IPS DF 19.7 (cell line): ENCODE measurements at places on chromosomes 7 and 10.

- no peak for DNase-seq
These were observed 1239.2 kb downstream of the REEP3 start for GRCh38 chr10:64760371-64760770.

DNA sequence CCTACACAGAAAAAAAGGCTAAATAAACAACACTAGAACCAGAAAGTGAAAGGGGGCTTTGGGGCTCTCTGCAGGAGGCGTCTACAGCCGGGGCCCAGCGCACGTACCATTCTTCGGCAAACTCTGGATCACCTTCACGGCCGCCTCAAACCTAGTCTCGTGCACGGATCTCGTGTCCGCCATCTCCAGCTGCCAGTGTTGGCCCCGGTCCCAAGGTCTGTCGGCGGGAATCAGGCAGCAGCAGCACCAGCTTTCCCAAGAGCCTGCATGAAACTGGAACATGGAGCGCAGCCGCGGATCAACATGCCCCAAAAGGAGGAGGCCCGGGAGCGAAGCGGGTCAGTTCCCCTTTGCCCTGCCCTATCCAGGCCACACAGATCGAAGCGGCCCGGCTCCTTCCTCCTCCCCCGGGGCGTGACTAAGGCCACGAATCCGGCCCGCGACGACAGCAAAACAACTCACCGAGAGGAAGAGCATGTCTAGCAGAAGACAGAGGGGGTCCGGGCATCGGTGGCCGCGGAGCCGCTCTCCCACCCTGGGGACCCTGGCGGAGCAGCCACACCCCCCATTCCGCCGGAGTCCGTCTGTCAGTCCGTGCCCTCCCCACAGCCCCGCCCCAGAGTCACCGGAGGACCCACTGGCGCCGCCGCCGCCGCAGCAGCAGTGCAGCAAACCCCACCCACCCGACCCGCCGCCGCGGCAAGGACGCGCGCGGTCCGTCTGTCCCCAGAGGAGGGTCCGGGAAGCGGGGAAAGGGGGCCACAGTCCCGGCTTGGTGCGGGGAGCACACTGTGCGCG lies at the start of gene ACBD5:
ACBD5 (minus strand) TSS at position 586 of the 798 bp plus-strand sequence; CDS start at position 477, 109 bp downstream.
- peak; percentile 30 for DNase-seq

GRCh38 chr7:40753455-40753854 lies 618.6 kb downstream of the SUGCT start:
- DNase-seq = no peak

- no peak for DNase-seq
These were observed 86.0 kb upstream of the MDFIC start for GRCh38 chr7:114835861-114836260.

DNA sequence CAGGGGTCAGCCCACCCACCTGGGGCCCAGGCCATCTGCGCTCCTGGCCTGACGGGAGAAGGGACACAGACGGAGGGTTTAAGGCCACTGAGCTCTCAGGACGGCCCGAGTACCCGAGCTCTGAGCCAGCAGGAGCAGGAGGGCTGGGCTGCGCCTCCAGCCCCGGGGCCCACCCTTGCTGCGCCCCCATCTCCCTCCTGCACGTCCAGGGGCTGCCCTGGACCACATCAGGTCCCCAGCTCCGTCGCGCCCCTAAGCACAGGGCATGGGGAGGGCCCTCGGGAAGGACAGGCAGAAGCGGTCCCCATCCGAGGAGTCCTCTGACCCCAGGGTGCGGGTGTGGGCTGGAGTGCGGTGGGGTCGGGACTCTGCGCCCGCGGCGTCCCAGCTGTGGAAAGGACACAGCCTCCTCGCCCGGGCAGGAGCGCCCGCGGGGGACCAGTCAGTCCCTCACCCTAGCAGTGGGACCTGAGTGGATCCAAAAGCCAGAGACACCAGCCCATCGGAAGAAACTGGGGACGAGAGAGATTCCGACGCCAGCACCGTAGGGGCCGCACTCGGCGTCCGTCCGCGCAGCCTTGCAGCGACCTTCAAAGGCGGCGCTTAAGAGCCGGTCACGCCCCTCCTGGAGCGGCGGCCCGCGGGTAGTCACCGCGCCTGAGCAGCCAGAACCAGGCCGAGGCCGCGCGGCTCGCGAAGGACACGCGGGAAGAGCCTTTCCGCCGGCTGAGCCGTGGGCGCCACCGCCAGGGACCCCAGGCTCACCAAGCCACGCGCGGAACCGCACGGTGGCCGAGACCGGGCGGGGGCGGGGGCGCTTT lies 15.9 kb downstream of the CAMK2B start:
- DNase-seq = no peak

GRCh38 chr10:6201516-6201975 lies 1.2 kb upstream of the PFKFB3 start:
- no peak for DNase-seq

DNA sequence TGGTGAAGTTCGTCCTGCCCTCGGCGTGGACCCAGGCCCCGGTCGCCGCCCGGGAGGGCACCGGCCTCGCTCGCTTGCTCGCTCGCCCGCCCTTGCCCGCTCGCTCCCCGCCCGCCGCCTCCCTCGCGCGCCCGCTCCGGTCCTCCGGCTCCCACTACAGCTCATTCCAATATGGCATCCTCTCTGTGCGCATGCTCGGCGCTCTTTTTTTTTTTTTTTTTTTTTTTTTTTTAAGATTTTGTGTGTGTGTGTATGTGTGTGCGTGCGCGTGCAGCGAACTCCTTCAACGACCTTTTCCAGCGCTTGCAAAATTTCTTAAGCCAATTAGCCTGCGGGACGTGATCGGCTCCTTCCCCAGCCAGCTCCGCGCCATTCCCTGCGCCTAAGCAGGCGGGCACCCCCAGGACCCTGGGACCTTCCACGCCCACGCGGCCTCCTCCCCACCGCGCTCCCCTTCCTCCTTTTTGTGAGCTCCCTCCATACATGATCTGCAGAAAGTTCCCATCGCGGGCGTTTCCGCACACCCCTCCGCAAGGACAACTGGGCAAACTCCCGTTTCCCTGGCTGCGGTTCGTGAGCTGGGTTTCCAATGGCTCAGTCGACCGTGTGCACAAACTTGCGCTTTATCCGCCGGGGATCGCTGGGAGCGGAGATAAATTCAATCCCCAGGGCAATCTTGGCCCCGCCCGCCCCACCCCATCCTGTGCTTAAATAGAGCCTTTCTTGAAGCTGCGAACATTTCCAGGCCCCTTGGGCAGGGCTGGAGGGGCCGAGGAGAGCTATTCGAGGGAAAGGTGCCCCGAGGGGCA lies at the start of gene SFMBT2:
SFMBT2 (minus strand) TSS at position 173 of the 809 bp plus-strand sequence. CDS start 29,136 bp downstream, outside the sequence.
- no peak for DNase-seq

- DNase-seq = no peak
These were observed 28.1 kb upstream of the RPA3 start for GRCh38 chr7:7746458-7746857.

- no peak for DNase-seq
These were observed 53.8 kb upstream of the FAM204A start for GRCh38 chr10:118395947-118396346.

DNA sequence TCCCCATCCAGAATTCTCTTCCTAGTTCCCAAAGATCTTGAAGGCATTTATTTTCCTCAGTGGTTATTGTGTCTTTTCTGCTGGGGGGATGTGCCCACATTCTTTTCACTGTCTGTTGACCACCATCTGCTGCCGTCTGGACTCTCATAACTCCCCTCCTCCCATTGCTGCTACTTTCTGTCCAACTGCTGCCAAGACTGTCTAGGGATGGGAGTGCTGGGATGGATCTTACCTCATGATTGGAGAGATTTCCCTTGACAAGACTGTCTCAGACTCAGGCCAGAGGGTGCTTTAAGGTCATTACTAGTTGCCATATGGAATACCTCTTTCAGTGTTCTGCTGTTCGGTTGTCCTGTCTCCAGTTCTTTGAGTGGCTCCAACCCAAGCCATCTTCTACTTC lies 141.6 kb downstream of the C1GALT1 start:
- DNase-seq = no peak

DNA sequence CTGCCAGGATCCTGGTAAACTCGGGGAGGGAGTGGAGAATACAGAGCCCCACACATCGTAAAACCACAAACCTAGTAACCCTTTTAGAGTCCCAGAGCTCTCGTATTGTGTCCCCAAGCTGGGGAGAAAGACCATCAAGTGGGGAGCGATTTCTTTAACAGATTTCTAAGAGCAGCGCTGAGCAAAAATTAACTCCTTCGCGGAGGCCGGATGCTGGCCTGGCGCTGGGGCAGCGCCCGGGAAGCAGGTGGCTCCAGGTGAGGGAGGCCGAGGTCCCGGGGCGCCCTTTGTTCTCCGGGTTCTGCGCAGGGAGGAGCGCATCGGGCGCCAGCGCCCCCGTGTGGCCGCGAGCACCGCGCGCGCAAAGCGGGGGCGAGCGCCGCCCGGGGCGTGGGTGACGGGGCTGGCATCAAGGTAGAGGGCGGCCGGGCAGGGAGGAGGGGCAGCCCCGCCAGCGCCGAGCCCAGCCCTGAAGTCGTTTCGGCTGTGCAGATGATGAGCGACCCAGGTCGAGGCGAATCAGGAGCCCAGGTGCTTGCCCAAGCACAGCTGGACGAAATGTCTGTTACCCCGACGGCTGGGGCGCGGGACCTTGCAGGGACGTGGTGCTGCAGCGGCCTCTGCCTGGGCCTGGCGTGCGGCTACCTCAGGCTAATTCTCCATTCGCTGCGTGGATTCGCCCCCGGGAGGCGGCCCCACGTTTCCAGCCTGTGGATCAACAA lies 10.4 kb upstream of the FGFR2 start:
- no peak for DNase-seq

GRCh38 chr7:66758950-66759628 lies 18.6 kb downstream of the RABGEF1 start:
- DNase-seq = no peak

- no peak for DNase-seq
These were observed 170.4 kb downstream of the ZNF438 start for GRCh38 chr10:30861221-30861620.

- no peak for DNase-seq
These were observed 73.2 kb upstream of the PDK4 start for GRCh38 chr7:95669513-95669912.

DNA sequence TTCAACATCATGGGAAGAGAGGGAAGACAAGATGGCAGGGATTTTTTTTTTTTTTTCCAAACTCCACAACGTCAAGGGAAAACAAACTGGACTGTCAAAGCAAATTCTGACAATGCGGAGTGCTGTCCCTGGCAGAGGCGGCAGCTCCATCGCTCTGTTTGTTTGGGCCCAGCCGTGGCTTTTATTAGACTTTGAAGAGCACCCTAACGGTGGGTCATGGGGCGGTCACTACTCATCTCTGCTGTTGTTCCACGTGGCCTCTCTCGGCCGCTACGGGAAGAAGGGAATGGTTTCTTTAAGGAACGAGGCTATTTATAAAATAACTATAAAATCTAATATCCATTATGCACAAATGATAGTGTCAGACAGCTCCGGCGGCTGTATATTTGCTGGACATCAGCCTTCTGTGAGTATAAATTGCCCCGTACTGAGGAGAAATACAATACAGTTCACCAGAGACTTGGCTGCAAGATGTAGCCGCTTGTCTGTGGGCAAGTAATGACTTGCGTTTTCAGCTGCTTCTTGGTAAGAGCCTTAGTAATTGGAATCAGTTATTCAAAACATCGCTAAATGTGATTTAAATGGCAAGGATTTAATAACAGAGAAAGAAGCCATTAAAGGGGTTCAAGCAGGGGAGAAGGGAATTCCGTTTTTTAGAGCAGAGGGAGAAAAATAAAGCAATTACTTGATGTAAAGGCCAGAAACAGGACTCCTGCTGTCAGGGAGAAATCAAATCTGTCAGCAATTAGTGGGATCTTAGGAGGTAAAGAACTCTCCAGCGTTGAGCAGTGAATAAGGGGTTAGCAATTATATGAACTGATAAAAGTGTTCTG lies 61.7 kb upstream of the RAB11FIP2 start:
- DNase-seq = no peak

DNA sequence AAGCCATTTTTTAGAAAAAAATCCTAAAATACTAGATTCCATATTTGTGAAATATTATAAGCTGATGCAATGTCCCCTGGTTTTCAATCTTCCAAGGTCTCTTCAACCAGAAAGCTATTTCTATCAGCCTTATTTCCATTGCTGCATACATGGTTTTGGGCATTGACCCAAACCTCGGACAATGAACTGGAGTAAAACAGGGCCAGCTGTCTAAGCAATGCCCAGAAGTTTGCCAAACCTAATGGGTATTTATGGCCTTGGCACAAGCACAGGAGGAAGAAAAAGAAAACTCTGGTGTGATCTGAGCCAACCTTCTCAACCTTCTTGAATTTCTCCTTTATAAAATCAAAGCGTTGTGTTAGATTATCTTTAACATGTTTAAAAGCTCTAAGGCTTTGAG lies 402.3 kb downstream of the DNAJB9 start:
- no peak for DNase-seq

DNA sequence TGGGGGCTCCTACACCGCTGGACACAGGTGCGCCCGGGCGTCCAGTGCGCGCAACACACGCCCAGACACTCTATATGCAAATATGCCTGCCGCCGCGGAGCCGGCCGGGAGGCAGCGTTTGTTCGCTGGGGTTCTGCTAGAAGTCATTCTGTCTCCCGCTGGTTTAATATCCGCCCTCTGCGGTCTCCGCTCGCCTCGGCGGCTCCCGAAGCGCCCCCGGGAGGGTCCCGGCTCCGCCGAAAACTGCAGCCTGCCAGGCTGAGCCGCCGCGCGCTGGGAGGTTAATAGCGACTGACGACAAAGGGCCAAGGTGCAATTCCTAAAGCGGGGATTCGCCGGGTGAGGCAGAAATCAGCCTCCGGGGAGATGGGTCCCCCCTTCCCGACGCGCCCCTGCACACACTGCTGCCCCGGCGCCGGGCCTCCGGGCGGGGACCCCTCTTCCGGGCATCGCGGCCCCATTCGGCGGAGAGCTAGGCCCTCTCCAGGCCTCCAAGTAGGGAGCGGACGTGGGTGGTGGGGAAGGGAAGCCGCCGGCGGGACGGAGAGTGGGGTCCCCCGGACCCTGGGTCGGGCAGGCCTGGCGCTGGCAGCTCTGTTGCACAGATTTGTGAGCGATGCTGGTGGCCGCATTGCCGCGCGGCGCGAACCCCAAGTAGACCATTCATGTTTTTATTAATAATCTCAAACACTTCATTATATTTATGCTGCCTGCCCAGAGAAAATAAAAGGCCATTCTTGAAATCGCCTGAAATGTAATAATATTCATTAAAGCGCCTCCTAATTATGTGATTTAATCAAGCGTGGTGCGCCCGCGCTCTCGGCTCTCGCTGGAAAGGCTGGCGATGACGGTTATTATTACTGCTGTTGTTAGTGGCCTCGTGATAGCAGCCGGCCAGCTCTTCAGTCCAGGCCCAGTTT lies 9.1 kb downstream of the EN2 start:
- DNase-seq = no peak
